ENCODE measurements at places on chromosomes 4 and X. TPM values are rescaled to one million over a fixed set of nuclear protein-coding genes. Genes with fewer than 3 reads are reported as not detected.
A peak's percentile ranks its signal among the peaks of the same experiment; 100 is the strongest.

The NOA1 gene
- total RNA-seq: 12.5 TPM

The MAGEA4 gene
- total RNA-seq: not detected

The MND1 gene
- total RNA-seq: 13.4 TPM

GRCh38 chrX:63784902-63785707, at the start of gene ARHGEF9:
Gene ARHGEF9, minus strand, starts transcription at chrX:63785214. Its CDS starts 69 bp downstream, at chrX:63785145.
- no peak for DNase-seq

DNA sequence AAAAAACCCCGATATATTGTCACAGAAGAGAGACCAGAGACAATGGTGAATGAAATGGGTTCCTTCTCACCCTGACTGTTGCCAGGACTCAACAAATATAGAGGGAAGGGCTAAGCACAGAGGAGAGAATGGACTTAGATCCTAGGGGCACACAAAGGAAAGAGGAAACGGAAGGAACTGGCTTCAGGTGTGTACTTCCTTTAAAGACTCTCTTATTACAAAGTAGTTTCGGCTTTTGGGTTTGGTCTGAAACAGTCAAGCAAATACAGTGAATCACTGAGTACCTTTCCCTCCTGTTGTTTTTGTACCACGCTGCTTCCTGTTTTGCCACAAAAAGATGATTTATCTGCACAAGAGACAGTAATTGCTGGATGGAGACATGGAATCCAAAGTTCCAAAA, 46.1 kb upstream of the S100G start:
- no peak for DNase-seq

GRCh38 chr4:7169134-7169533, 23.2 kb upstream of the SORCS2 start:
- DNase-seq: no peak

GRCh38 chrX:70096052-70096451, 33.8 kb downstream of the OTUD6A start:
- no peak for DNase-seq

DNA sequence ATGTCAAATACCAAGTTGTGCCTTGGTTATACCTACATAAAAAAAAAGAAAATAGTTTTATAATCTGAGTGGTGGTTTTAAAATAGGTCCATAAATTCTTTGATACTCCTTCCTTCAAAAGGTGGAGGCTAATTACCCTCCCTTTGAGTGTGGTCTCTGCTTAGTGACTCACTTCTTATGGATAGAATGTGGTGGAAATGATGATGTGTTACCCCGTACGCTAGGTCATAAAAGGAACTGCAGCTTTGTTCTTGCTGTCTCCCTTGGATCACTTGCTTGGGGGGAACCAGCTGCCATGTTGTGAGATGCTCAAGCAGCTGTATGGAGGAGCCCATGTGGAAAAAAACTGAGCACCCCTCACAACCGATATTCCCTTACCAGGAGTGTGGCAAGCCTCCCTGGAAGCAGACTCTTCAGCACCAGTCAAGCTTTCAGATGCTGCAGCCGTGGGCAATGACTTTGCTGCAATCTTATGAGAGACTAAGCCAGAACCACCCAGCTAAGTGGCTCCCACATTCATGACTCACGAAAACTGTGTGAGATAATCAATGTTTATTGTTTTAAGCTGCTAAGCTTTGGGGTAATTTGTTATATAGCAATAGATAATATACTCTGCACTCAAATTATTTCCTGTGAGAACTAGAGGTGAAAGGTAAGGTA, 195.0 kb upstream of the GATB start:
- DNase-seq: peak; percentile 48

All from H4 (cell line).